ENCODE measurements at places on chromosomes 1 and 21. TPM values are rescaled to one million over a fixed set of nuclear protein-coding genes. Genes with fewer than 3 reads are reported as not detected.

Gene DYNLT4
- total RNA-seq: 0.40 TPM

Gene FCGR3A
- total RNA-seq: 0.61 TPM

Gene TNFRSF25
- total RNA-seq: 54.3 TPM

Gene RHD
- total RNA-seq: not detected

Gene AADACL4
- total RNA-seq: not detected

Gene FCRL1
- not detected for total RNA-seq

Gene AVPR1B
- not detected for total RNA-seq

Gene TEX38
- not detected for total RNA-seq

Gene UBIAD1
- 25.9 TPM for total RNA-seq

Gene LRRC71
- total RNA-seq: not detected

Gene NUP133
- 45.4 TPM for total RNA-seq

Gene LAX1
- 22.3 TPM for total RNA-seq

Gene FAM78B
- total RNA-seq: 0.82 TPM

Gene CELA2A
- total RNA-seq: not detected

Gene EXTL1
- not detected for total RNA-seq

Gene TSTD1
- 62.8 TPM for total RNA-seq

Gene OR2L2
- total RNA-seq: 0.23 TPM

Gene FCGR2B
- total RNA-seq: 0.20 TPM

Gene TARBP1
- 44.9 TPM for total RNA-seq

Gene TRMT1L
- total RNA-seq: 24.4 TPM

Gene DPH2
- 39.8 TPM for total RNA-seq

Gene PEAR1
- not detected for total RNA-seq

Gene ELF3
- total RNA-seq: 0.79 TPM

Gene FAM43B
- not detected for total RNA-seq

Gene MATN1
- total RNA-seq: not detected

Gene RBM11
- 0.84 TPM for total RNA-seq

Gene OR2T33
- total RNA-seq: not detected

Gene BRINP2
- total RNA-seq: not detected
